ENCODE measurements at places on chromosomes 11 and 22. TPM values are rescaled to one million over a fixed set of nuclear protein-coding genes. Genes with fewer than 3 reads are reported as not detected.

The OR5B12 gene
- total RNA-seq, result not detected

The TMEM45B gene
- not detected for total RNA-seq

The APOA5 gene
- not detected for total RNA-seq

The GVQW3 gene
- 0.50 TPM for total RNA-seq

DNA sequence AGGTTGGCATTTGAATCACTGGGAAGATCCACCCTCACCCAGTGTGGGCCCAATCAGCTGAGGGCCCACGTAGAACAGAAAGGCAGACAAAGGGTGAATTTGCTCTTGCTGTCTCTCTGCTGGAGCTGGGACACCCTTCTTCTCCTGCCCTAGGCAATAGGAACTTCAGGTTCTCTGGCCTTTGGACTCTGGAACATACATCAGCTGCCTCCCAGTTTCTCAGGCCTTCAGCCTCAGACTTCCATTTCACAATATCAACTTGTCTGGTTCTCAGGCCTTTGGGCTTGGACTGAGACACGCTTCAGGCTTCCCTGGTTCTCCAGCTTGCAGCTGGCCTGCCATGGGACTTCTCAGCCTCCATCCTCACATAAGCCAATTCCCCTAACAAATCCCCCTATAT, 14.7 kb upstream of the ASRGL1 start:
- DNase-seq, result no peak
